ENCODE measurements at places on chromosomes 12 and 14.

GRCh38 chr14:66610154-66610563 lies 102.2 kb downstream of the GPHN start:
- ATAC-seq: no peak

DNA sequence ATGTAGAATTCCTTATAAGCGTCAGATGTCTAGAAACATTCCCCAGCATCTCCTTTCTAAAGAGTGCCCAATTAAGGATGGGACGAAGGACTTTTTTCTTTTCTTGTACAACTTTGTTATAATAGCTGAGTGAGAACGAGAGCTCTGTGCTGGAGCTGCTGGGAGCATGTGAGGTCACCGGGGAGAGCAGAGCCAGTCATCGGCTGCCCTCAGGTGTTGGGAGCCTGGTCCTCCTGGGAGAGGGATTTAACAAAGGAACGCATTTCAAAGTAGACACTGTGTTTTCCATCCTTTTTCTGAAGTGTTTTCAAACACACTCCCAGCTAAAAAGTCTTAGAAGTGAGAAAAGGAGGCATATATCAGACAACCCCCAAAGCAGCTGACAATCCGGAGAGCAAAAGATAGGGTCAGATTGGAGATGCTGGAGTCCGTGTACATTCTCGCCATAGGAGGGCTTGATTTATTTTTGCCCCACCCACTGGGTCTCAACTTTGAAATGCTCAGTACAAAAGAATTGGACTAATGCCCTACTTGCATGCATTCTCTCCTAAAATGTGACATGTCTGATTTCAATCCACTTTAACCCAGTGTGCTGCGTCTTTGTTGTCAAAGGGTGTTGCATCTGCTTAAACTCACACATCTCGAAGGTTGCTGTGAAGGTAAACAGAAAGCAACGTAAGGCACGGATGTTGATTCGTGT lies 50.8 kb upstream of the PIWIL1 start:
- ATAC-seq: no peak

GRCh38 chr14:54252072-54252730 lies 144.6 kb upstream of the CDKN3 start:
- ATAC-seq: no peak

DNA sequence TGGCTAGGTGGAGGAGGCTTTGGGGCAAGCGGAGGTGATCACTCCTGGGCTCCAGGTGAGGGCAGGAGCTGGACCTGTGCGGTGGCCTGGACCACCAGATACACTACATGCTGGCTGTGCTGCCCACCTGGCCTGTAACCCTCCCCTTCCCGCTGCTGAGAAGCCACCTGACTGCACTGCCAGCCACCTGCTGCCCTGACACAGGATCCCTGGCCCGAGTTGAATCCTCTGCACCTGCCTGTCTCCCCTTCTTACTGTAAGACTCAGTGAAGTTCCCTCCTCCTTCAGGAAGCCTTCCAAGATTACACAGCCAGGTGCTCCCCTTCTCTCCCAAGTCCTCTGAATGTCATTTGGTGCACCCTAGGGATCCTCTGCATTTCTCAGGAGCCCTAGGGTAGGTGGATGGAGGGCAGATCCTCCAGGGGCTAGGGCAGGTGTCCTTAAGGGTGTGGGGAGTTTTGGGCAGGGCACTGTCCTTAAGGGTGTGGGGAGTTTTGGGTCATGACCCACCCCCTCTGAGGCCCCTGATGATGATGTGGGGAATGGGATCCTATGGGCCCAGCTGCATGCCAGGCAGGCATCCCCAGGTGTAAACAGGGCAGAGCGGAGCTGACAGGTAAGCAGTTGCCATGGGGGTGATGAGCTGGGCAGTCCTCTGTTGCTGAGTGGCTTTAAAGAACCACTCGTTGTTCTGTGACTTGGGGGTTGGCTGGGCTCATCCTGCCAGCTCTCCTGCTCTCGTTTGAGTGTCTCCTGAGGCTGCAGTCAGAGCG lies 6.7 kb upstream of the MTA1 start:
- ATAC-seq: no peak

DNA sequence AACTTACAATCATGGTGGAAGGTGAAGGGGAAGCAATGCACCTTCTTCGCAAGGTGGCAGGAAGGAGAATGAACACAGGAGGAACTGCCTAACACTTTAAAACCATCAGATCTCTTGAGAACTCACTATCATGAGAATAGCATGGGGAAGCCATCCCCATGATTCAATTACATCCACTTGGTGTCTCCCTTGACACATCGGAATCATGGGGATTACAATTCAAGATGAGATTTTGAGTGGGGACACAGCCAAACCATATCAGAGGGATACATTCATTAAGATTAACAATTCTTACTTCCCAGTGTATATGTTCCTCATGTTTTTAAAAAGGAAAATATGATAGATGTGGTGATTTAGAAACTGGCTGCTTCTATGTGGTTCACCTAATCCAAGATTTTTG lies 117.9 kb downstream of the PDE3A start:
- ATAC-seq: no peak

- ATAC-seq: peak; percentile 30
These were observed 252.3 kb downstream of the EFCAB11 start for GRCh38 chr14:89702073-89702875.

DNA sequence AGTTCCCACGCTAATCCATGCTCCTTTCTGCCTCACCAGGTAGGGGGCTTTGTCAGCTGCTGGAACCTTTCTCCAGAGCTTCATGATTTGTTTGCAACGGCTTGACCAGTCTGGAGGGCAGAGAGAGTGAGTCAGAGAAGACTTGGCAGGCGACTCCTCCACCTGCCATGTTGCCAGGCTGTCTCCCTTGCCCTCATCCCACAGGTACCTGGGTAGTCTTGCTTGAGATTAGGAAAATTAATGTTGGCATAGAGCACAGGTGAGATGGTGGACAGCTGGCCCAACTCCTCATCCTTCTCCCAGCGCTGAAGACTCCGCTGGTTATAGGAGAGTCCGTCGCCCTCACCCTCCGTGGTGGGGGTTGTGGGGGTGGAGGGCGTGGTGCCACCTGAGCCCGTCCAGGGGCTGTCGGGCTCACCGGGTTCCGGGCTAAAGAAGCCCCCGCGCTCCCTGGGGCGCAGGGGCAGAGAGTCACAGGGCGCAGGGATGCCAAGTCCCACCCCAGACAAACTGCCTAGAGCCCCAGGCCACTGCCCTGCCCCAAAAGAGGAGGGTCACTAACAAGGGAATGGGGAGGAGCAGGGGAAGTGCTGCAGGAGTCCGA lies 18.6 kb downstream of the KMT2D start:
- no peak for ATAC-seq

Measured in activated CD4-positive, CD25-positive, alpha-beta regulatory T cell treated with anti-CD3 and anti-CD28 coated beads, Interleukin-2, amount 50 U/mL, for 24 hours (primary cell).